ENCODE measurements at places on chromosomes 1 and 21.
A peak's percentile ranks its signal among the peaks of the same experiment; 100 is the strongest.

DNA sequence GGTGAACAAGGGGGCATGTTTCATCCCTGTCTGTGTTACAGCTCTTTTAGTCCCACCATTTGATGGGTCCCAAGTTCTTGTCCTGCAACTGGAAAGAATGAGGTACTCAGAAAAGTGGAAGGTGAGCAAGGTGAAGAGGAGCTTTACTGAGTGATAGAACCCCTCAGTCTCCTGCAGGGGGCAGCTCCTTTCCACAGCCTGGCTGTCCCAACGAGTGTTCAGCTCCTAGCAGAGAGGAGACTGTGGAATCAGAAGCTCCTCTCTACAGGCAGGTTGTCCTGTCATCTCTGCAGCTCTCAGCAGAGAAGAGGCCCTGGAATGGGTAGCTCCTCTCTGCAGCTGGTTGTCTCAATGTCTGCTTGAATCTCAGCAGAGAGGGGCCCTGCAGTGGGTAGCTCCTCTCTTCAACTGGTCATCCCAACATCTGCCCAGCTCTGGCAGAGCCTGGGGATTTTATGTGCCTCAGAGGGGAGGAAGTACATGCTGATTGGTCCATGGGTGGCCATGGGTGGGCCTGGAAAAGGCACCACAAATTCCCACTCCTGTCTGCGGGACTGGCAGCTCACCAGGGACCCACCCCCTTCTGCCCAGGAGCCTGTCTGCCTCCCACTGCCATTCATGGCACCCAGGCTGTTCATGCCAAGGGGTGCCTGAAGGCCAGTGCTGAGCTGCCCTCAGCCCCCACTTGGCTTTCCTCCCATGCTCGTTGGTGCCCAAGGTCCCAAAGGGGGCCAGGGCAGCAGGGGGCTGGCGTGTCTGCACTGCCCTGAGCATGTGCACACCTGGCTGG is 25.7 kb downstream of the LDLRAD1 start:
- no peak for DNase-seq

DNA sequence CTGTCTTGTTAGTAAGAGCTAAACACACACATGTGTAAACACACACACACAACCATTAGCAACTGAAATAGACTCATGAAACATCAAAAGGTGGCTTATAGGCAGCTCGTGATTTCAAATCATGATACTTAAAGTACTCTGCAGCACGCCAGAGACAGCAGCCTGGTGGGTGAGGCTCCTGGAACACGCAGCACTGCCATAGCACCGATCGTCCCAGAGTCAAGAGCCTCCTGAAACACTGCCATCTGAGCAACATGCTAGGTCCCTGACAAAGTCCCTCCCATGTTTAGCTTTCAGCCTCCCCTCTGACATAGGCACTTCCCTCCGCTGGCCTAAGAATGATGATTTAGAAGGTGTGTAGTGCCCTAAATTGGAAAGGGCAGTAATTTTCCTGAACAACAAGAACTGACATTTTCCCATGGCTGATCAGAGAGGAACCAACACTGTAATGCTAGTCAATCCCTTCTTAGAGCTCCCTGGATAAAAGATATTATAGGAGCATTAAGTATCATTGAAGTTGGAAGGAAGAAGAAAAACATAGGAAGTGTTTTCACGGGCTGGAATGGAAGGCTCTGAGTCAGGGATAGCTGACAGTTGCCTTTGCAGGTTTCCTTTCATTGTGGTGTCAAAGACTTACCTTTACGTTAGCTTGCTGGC is 14.1 kb upstream of the DPT start:
- DNase-seq: no peak

DNA sequence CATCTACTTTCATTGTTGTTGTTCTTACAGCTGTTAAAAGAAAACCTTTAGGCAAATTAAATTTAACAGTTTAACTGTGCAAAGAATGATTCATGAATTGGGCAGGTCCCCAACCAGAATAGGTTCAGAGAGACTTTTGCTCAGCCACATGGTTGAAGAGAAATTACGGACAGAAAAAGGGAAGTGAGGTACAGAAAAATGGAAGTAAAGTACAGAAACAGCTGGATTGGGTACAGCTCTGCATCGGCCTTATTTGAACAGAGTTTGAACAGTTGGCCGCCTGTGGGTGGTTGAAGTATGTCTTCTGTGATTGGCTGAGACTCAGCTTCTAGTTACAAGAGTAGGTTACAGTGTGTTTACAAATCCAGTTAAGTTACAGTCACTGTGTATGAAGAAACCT is 210.1 kb downstream of the FGGY start:
- DNase-seq: no peak

GRCh38 chr1:6246497-6247467 is 2.8 kb downstream of the HES3 start:
- peak; percentile 82 for DNase-seq

GRCh38 chr1:26535201-26535600 is 5.6 kb downstream of the RPS6KA1 start:
- DNase-seq: no peak

DNA sequence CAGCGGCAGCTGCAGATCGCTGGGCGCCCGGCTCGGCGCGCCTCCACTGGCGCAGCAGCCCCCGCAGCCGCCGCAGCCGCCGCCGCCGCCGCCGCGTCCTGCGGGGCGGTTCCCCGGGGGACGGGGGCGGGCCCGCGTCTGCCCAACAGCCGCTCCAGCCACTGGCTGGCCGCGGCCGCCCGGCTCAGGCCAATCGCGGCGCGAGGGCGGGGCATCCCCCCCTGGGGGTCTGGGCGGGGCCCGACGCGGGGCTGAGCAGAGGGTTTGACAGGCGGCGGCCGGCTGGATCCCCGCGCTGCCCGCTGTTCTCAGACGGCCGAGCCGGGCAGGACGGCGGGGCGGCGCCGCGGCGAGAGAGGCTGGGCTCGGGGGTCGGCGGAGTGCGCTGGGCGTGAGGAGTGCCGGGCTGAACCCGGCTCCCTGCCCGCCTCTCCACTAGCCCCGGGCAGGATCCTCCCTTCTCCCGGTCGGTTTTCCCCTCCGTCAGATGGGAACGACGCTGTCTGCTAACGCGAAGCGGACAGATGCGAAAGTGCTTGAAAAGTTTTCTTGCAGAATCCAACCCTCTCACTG is at the start of gene GLIS1:
GLIS1 (minus strand) TSS at position 56 of the 573 bp plus-strand sequence. CDS start 1,100 bp downstream, outside the sequence.
- peak; percentile 62 for DNase-seq

GRCh38 chr1:228767636-228768354 is 32.5 kb downstream of the RHOU start:
- DNase-seq: no peak

GRCh38 chr1:180762796-180763195 is 131.0 kb downstream of the XPR1 start:
- no peak for DNase-seq
